Mesenteric fat pad (tissue), 1 donor: ENCODE measurements at places on chromosomes 11 and 22. TPM values are rescaled to one million over a fixed set of nuclear protein-coding genes. Genes with fewer than 3 reads are reported as not detected.

DNA sequence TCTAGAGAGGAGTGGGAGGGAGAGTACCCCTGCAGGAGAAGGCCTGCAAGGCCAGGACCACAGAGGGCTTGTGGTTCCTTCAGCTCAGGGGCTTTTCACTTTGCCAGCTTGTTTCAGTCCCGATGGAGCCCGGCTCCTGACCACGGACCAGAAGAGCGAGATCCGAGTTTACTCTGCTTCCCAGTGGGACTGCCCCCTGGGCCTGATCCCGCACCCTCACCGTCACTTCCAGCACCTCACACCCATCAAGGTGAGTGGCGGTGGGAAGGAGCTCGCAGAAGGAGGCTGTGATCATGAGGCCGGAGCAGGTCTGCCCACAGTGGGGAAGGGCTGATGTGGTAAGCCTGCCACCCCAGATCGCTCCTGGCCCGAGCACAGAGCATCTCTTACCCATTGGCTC lies 13.5 kb downstream of the ACP2 start:
- DNase-seq: no peak

Gene CNTF
- 2.2 TPM for total RNA-seq

Gene TRIM22
- 58.5 TPM for total RNA-seq

- DNase-seq: no peak
Measured at GRCh38 chr11:58392746-58393145, 13.9 kb downstream of the OR5B3 start.

Gene PRPF19
- total RNA-seq: 68.3 TPM

DNA sequence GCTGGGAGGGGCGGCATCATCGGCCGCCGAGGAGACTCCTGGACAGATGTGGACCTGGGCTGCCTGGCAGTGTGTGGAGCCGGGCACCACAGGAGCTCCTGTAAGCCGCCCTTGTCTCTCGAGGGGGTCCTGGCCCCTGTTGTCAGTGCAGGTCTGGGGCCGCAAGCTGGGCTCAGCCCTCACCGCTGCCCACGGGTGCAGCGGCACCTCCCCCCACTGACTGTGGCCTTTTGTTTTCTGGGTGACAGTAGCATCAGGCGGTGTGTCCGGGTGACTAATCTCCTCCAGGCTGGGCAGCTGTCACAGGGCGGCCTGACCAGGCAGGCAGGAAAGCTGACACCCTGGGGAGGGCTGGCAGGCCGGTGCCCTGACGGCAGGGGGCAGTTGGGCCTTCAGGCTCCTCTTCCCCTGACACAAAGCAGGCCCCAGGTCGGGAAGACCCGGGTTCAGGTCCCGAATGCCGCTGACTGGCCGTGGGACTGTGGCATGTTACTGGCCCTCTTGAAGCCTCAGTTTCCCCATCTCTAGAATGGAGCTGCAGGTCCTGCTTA lies 16.3 kb downstream of the DGKZ start:
- no peak for DNase-seq

Gene KDM4D
- 0.93 TPM for total RNA-seq

Gene KCNE3
- 13.3 TPM for total RNA-seq

Gene DEFB131B
- total RNA-seq: not detected

Gene TIMP3
- 493 TPM for total RNA-seq
